ENCODE measurements at places on chromosomes 16 and 17.
A peak's percentile ranks its signal among the peaks of the same experiment; 100 is the strongest.

- DNase-seq: no peak
These were observed 1.7 kb downstream of the VWA3A start for GRCh38 chr16:22093996-22094395.

GRCh38 chr16:80680839-80681238 lies 123.6 kb downstream of the CDYL2 start:
- no peak for DNase-seq

GRCh38 chr17:29613856-29614255 lies 8.9 kb downstream of the CORO6 start:
- DNase-seq: no peak

DNA sequence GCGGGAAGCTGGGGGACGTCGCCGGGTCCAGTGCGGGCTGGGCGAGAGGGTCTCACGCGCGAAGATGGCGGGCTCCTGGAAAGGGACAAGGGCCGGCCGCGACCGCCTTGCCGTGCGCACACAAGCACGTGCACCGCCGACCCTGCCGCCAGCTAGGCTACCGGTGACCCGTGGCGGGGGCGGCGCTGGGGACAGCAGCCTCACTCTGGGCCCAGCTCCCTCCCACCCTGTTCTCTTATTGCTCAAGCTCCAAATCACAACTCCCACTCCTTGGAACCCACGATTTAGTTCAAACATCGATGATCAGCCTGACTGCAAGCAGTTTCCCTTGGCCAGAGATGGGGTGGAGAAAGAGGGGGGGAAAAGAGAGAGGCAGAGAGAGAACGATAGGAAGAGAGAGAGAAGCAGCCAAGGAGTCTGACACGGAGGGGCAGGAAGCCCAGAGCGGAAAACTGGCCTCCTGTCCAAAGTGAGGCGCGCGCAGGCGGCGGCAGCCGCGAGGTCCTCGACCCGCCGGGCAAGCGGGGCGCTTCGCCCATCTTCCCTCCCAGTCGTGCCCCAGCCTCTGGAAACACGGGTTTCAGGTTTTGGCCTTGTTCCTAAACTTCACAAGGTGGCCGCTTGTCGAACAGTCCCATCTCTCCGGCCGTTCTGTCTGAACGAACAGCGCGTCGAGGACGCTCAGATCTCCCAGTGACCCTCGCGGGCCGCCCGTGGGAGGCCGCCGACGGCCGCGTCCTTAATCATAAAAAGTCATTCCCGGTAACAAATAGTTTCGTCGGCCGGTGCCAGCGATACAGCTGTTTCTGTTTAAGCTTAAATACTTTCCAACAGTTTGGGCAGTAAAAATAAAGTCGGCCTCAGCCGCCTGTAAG lies 1.7 kb upstream of the CBX8 start:
- DNase-seq: no peak

DNA sequence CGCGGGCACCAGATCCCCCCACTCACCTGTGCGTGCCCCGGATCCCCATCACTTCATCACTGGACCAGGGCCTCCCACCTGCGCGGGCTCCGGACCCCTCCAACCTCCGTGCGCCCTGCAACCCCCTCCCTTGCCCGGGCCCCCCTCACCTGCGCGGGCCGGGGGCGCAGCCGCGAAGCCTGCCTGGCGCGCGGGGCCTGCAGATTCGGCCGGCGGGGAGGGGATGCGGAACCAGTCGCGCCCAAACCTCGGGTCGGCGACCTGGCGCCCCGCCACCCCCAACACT lies 202 bp downstream of the CEP131 start:
- no peak for DNase-seq

DNA sequence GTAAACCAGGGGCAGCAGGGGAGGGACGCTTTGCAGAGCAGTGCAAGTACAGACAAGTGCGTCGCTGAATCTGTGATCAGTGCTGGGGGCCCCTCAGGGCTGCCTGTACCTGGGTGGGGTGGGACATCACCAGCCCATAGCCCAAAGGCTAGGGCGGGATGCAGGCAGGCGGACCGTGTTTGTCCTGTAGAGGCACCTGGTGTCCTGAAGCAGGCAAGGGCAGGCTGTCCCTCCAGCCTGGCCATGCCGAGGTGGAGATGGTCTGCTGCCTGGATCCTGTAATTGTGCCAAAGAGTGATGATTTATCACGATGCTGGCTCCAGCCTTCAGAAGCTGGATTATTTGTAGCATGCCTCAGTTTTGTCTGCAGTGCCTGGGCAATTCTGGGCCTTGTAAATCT lies 137.9 kb upstream of the GSE1 start:
- DNase-seq: no peak

DNA sequence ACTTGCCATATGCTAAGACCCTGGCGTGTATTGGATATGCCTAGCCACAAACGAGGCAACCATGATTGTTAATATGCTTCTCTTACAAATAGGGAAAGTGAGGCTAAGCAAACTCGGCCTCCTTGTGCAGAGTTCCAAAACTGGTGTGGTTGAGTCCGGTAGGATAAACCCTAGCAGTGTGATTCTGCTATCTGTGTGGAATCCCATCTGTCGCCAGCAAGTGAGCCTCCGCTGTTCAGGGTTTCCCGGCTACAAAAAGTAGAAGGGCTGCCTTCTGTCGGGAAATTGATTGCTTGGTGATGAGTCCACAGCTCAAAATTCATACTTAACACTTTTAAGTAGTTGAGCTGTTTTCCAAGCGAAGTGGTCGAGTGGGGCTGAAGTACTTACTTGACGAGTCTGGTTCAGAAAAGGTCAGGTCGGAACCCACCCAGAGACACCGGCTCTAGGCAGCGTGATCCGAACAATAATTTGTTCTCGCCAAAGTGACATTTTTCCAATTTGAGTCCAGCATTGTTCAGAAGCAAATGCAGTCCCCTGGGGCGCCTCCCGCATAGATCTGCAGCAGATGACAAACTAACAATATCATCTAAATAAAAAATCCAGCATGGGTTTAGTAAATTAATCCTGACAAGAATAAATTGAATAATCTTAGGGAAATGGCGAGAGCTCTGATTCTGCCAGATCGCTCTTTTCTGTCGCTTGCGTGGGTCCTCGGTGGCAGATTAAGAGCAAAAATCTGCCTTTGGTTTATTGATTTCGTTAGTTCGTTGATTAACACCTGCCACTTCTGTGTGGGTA lies 686.7 kb upstream of the RBFOX1 start:
- DNase-seq: no peak

GRCh38 chr17:56833057-56833808 lies 487 bp downstream of the C17orf67 start:
- DNase-seq: peak; percentile 62

DNA sequence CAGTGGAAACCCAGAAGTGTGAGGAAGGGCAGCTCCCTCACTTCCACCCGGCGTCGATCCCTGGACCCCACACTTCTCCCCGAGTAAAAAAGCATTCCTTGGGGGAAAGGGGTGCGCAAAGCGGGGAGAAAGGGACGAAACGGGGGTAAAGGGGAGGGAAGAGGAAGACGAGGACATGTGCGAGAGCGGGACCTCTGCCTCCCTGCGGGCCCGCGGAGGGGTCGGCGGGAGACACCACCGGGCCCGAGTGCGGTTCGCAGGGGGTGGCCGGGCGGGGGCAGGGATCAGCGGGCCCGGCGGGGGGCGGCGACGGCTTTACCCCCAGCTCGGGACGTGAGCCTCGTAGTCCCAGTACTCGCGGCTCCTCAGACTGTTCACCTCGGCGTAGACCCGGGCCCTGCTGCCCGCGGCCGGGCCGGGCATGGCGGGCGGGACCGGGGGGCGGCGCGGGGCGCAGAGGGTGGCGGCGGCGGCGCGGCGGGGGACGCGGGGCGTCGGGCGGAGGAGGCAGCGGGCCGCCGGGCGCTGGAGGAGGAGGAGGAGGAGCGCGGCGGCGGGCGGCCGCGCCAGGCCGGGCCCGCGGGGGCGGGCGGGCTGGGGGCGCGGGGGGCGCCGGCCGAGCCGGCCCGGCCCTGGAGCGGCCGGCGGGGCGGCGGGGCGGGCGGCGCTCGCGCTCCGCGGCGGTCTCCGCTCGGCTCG lies 443 bp downstream of the CSNK2A2 start:
- DNase-seq: no peak

GRCh38 chr17:81010935-81011334 lies 19.3 kb downstream of the CHMP6 start:
- no peak for DNase-seq

GRCh38 chr17:73749337-73749823 lies 105.1 kb upstream of the SDK2 start:
- DNase-seq: no peak

DNA sequence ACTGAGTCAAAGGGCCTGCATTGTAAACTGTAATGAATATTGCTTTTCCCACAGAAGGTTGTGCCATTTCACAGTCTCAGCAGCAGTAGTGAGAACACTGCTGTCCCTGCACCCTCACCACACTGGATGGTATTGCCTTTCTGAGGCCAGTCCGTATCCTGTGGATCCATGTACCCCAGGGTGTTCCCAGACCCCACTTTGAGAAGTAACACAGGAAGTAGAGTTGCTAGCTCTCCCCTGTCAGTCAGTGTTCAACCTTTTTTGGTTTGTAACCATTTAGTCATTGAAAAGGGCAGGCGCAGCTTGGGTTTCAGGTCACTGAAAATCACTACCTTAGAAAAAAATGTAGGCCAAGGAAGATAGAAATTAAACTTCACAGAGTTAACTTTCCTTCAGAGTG lies 37.9 kb downstream of the SLFN12L start:
- DNase-seq: no peak

- peak; percentile 16 for DNase-seq
These were observed 10.3 kb downstream of the NT5M start for GRCh38 chr17:17313350-17313991.

DNA sequence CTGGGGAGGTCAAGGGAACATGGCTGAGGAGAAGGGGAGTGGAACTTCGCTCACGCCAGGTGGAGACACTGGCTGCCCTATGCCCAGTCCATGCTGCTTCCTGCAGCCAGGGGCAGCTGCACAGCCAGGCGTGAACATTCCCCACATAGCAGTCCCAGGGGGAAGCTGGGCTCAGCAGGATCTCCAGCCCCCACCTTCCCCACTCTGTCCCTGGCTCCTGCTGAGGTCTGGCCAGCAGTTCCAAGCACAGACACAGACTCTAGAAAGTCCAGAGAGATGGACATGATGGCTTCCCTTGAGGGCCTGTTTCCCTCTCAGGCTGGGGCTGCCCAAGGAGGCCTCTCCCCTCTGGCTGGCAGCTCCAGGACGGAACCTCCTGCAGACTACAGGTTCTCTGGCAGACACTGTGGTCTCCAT lies 9.3 kb downstream of the JUP start:
- DNase-seq: no peak

All from endothelial cell of umbilical vein (primary cell).